Epithelial cell of prostate (primary cell): ENCODE measurements at places on chromosomes 6 and 20.

- DNase-seq: no peak
Observed at GRCh38 chr6:145882121-145882531, 67.5 kb upstream of the FBXO30 start.

GRCh38 chr6:41509580-41509979 lies 36.6 kb upstream of the FOXP4 start:
- no peak for DNase-seq

DNA sequence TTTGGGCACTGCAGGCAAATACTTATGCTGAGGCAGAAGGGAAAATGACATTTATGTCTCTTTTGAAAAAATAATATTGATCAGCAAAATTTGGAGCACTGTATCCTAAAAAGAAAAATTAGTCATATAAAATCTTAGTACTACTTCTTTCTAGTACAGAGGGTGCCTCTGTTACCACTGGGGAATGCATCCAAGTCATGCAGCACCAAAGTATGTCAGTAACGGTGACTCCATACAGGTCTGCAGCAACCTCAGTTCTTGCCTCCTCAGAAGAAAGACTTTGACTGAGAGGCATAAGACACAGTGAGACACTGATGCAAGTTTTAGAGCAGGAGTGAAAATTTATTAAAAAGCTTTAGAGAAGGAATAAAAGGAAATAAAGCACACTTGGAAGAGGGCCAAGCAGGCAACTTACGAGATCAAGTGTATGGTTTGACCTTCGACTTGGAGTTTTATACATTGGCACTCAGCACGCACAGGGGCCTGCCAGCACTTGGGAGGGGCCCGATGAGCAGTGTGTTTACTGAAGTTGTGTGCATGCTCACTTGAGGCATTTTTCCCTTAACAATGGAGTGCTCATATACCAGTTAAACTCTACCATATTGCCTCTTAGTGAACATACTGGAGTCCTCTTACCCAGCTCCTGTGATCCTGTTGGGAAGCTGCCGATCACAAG lies 1244.8 kb downstream of the EPHA7 start:
- no peak for DNase-seq

- peak; percentile 8 for DNase-seq
Observed at GRCh38 chr20:37680420-37680819, 13.4 kb upstream of the CTNNBL1 start.

DNA sequence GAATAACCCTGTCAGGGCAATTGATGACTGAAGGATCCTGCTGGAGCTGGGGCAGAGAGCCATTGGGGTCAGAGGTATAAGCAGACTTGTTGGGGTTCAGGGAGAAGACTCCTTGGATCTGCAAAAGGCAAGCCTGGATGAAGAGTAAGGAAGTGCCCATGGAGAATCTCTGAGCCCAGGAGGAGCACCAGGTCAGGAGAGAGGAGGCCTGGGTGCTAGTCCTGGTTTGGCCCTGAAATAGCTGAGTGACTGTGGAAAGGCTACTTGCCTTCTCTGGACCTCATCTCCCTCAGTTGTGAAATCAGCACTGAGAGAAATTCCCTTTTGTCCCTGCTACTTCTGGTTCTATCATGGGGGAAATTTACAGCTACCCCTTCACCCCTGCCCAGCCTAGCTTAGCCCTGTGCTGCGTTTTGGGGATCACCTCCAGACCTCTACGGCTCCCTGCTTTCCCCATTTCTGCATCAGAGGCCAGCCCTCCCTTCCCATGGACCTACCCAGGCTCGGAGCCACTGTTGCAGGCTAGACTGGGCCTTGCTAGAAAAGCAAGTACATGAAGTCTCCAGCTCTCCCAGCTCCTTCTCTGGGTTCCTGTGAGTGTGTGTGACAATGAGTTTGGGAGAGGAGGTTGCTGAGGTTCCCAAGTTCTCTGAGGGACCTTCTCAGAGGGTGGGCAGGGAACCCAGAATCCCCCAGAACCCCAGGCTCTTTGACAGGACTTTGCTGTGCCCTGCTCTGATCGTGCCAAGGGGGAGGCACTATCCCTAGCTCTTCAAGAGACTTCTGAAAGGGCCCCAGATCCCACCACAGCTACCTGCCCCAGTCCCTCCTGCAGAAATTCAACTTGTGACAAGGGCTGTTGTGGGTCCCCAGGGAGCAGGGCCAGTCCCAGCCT lies 2.3 kb upstream of the NCR2 start:
- no peak for DNase-seq

DNA sequence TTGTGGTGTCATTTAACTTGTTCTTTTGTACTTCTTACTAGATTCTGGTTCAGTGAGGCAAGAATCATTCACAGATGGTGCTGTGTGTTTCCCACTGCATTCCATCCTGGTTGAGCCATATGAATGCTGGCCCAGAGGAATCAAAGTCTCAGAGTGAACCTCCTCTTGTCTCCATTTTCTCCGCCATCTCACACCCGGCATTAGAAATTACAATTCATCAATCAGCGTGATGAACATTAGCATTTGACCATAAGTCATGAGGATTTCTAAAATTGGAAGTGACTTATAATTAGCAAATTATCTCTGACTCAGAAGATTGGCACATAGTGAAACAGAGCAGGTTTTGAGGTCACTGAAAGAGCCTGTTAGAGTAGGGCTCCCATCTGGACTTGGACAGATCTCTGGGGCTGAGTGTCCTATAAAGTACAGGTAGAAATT lies 25.2 kb downstream of the TNFAIP3 start:
- DNase-seq: no peak

- DNase-seq: no peak
Observed at GRCh38 chr6:39792540-39793450, 619 bp downstream of the DAAM2 start.

DNA sequence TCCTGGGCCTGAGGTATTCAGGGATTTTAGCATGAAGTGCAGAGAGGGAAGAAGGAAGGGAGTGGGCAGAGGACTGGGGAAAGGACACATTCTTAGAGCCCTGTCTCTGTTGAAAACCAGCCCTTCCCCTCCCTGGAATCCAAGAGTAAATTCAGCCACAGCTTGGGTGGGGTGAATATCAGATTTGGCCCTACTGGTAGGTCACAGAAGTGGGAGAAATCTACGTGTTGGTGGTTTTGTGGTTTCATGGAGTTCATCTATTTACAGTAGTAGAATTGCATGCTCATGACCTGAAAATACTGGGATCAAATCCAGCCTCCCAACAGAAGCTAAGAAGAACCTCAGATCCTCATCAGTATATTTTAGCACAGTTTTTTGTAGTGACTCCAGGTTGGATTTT lies 404.4 kb downstream of the BMP2 start:
- DNase-seq: no peak

DNA sequence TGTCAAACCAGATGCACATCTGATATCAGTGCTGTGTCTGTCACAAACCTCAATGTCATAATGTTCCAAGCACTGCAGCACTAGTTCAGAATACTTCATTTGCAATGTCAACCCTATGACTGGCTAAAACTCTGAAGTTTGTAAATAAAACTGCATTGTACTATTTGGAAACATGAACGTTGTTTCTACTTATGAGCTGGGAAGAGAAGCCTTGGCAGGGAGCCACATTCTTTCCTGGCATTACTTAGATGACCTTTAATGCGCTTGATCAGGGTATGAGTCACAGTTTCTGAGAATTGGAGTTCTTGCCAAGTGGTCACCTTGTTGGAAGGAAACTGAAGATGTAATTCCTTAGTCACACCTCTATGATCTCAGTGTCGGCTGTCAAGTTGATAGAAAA lies 664.8 kb upstream of the MMS22L start:
- peak; percentile 95 for DNase-seq

GRCh38 chr20:14758356-14758755 lies 420.9 kb upstream of the FLRT3 start:
- no peak for DNase-seq

GRCh38 chr6:4133941-4134838 lies 1.2 kb downstream of the ECI2 start:
- DNase-seq: no peak

GRCh38 chr6:3389390-3390167 lies 67.3 kb downstream of the SLC22A23 start:
- DNase-seq: no peak

- no peak for DNase-seq
Observed at GRCh38 chr6:149079456-149079855, 238.1 kb upstream of the TAB2 start.

DNA sequence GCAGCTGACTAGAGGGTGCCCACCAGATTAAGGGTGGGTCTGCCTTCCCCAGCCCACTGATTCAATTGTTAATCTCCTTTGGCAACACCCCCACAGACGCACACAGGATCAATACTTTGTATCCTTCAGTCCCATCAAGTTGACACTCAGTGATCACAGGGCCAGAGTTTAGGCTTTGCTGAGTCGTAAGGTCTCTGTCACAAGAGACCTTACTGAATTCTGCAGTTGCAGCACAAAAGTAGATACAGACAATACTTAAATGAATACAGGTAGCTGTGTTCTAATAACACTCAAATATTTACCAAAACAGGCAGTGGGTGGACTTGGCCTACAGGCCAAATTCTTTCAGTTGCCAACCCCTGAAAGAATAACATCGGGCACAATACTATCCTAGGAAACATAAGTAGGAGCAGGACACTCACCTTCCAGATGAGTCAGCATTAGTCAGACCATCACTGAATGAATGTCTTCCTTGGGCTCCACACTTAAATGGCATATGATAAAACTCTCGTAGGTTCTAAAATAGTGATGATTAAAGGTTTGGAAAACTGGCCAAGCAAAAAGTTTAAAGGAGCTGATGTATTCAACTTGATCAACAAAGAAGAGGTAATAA lies 190.0 kb downstream of the UBE3D start:
- DNase-seq: peak; percentile 73

DNA sequence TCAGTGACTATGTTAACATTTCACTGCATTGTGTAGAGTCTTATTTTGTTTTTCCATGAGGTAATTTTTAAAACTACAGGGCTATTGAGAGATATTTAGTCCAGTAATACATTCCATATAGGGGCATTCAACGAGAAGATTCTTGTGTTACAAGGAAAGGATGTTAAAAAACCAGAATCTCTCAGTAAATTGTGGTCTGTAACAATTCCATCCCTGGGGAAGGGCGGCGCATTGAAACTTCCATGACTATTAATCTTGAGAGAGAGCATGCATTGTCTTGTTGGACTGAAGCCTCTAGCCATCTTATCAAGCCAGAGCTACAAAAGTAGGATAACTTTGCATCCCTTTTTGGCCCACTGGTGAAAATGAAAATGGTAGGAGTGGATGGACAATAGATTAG lies 119.7 kb downstream of the BCKDHB start:
- DNase-seq: no peak

- DNase-seq: no peak
Observed at GRCh38 chr20:45937765-45938164, 3.3 kb downstream of the PCIF1 start.

- no peak for DNase-seq
Observed at GRCh38 chr6:47096211-47096895, 54.2 kb upstream of the ADGRF1 start.

GRCh38 chr20:63956664-63957003 lies 418 bp upstream of the UCKL1 start:
- DNase-seq: no peak

- DNase-seq: peak; percentile 80
Observed at GRCh38 chr6:36914227-36914794, 28.6 kb downstream of the C6orf89 start.

GRCh38 chr6:18973251-18973650 lies 586.1 kb downstream of the RNF144B start:
- no peak for DNase-seq

DNA sequence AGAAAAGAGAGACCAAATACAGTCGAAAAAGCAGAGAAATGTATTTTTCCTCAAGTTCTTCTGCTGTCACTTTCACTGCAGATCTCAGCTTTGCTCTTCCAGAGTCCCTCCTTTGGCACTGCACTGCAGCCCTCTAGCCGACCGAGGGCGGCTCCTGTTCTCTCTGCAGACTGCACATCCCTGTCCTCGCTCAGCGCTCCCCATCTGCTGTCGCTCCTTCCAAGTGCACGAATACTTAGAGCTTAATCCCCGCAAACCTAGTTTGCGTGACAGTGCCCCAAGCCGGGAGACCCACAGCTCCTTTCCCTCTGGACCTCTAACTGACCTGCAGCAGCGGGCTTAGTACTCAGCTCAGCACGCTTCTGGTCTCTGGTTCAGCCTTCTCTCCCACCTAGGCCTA lies 15.2 kb downstream of the RPP21 start:
- DNase-seq: no peak

DNA sequence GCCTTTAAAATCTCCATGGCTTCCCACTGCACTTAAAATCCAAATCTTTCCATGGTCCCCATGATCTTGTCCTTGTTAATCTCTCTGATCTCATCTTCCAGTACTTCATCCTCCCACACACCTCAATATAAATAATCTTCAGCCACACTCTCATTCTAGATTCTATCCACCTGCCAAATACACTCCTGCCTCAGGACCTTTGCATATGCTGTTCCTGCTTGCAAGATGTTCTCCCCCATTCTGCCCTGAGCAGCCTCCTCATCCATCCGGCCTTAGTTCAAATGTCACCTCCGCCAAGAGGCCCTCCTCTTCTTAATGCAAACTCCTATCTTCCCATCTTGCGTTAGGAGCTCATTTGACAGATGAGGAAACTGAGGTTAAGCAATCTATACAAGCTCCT lies 77.4 kb downstream of the PREX1 start:
- no peak for DNase-seq

GRCh38 chr6:120363429-120363828 lies 970.9 kb downstream of the TBC1D32 start:
- DNase-seq: no peak

GRCh38 chr6:111449129-111449528 lies 33.9 kb downstream of the REV3L start:
- no peak for DNase-seq

- DNase-seq: peak; percentile 89
Observed at GRCh38 chr20:528923-529604, 14.5 kb downstream of the CSNK2A1 start.

GRCh38 chr20:64105846-64106434 lies 1.4 kb downstream of the NPBWR2 start:
- DNase-seq: no peak

DNA sequence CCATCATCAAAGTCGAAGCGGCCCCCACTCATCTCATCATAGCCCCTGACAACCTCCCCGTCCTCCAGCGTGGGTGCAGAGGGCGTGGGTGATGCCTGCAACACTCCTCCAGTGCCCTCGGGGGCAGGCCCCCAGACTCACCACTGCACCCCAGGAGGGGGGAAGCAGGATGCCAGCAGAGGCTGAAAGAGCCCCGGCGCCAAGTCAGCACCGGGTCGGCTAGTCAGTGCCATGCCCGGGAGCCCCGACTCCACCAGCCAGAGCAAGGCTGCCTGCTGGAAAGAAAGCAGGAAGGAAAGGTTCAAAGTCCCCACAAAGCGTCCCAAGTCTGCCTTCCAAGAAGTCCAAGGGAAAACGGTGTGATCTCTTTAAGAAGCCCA lies 324 bp downstream of the JPH2 start:
- DNase-seq: no peak
